DMS79 (cell line): ENCODE measurements at places on chromosomes 12 and 14.

- DNase-seq: no peak
Measured at GRCh38 chr12:6998715-6999451, 19.4 kb downstream of the LPCAT3 start.

DNA sequence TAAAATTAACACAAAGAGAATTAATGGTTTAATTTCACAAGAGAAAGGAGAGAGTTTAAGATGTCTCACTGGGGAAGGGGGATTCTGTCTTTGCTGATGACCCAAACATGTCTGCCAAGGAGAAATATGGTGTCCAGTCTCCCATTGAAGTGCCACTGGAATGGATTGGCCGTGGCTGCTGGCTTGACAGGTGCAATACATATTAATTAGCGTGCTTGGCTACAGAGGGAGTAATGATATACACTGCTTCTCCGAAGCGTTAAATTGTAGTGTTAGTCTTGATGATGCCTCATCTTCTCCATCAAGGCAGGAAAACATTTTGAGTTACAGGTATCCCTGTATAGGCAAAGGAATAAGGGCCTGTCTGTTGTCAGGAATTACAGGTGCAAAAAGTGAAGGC is 393.4 kb upstream of the TMPO start:
- DNase-seq: no peak

GRCh38 chr12:92297932-92298696 is 152.5 kb upstream of the BTG1 start:
- DNase-seq: no peak

GRCh38 chr14:55136885-55137786 is 8.1 kb downstream of the LGALS3 start:
- DNase-seq: no peak

GRCh38 chr12:113418213-113418879 is 3.8 kb upstream of the SDSL start:
- no peak for DNase-seq

GRCh38 chr14:70692210-70692609 is 50.5 kb downstream of the TTC9 start:
- DNase-seq: no peak

GRCh38 chr14:82052778-82053177 is 519.1 kb upstream of the SEL1L start:
- DNase-seq: no peak

GRCh38 chr12:76813265-76813664 is 49.4 kb downstream of the ZDHHC17 start:
- no peak for DNase-seq

- DNase-seq: no peak
Measured at GRCh38 chr12:107064243-107064642, 29.1 kb downstream of the CRY1 start.

- no peak for DNase-seq
Measured at GRCh38 chr14:74949859-74950573, 5.4 kb downstream of the PGF start.

DNA sequence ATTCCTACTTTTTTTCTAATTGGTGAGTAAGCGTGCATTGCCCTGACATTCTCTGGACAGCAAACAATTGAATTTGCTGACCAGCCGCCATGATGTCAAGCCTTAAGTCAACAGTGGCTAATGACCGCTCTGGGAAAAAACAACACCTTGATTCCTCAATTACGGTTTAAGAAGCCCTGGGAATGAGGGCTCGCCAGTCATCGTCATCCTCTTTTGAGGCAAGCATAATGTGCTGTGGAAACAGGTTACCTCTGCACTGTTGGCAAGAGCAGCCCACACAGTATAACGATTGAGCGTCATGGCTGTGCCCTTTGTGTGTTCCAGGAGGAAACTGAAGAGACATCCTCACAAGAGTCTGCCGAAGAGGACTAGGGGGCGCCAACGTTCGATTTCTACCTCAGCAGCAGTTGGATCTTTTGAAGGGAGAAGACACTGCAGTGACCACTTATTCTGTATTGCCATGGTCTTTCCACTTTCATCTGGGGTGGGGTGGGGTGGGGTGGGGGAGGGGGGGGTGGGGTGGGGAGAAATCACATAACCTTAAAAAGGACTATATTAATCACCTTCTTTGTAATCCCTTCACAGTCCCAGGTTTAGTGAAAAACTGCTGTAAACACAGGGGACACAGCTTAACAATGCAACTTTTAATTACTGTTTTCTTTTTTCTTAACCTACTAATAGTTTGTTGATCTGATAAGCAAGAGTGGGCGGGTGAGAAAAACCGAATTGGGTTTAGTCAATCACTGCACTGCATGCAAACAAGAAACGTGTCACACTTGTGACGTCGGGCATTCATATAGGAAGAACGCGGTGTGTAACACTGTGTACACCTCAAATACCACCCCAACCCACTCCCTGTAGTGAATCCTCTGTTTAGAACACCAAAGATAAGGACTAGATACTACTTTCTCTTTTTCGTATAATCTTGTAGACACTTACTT is 138.9 kb downstream of the HMGA2 start:
- no peak for DNase-seq
